ENCODE measurements at places on chromosomes 12 and 14.

GRCh38 chr12:49689785-49690184 is 17.4 kb downstream of the FMNL3 start:
- no peak for DNase-seq

DNA sequence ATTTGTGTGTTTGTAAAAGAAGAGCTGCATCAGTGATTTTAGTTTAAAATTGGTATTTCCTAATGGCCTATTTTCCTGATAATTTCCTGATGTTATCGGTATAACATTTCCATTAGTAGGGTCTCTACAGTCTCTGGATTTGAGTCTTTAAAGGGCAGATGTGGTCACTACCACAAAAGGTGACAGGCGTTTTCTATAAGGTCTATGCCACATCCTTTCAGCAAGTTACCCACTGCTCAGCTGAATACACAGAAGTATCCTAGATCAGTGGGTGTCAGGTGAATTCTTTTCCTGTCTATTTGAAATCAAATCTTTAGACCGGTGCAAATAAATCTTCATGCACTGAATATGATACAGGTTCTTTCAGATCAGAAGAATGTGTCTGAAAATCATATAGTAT is 90.2 kb downstream of the LIN7A start:
- DNase-seq = no peak

GRCh38 chr14:104155513-104155912 is 17.1 kb downstream of the KIF26A start:
- DNase-seq = no peak

GRCh38 chr12:68231229-68231628 is 5.6 kb upstream of the IL26 start:
- no peak for DNase-seq

DNA sequence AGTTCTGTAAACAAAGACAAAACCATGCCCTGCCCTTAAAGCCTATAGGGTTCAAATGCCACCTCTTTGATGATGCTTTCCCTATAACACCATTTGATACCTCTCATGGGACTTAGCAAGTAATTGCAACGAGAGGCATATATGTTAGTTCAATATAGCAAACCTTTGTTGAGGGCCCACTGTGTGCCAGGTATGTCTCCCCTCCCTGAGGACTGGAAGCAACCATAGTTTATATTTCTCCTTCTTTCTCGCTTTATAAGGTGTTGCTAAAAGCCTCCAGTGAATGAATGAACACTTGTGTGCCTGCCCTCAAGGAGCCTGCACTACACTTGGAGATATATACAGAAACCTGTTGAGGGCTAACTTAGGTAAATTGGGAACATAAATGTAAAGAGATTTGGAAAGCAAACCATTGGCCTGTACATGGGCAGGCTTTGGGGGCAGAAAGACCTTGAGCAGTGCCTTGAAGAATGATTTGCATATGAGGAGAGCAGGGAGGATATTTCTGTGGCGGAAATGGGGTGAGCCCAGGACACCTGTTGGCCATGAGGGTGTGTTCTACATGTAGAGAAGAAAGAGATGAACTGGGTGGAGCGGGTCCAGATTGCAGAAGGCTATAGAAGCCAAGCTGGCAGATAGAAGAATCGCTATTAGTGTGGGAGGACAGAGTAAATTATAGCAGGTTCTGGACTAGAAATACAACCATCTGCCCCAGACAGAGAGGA is 1.8 kb upstream of the CKAP4 start:
- no peak for DNase-seq

GRCh38 chr12:130876758-130877157 is 4.9 kb downstream of the RAN start:
- DNase-seq = no peak

DNA sequence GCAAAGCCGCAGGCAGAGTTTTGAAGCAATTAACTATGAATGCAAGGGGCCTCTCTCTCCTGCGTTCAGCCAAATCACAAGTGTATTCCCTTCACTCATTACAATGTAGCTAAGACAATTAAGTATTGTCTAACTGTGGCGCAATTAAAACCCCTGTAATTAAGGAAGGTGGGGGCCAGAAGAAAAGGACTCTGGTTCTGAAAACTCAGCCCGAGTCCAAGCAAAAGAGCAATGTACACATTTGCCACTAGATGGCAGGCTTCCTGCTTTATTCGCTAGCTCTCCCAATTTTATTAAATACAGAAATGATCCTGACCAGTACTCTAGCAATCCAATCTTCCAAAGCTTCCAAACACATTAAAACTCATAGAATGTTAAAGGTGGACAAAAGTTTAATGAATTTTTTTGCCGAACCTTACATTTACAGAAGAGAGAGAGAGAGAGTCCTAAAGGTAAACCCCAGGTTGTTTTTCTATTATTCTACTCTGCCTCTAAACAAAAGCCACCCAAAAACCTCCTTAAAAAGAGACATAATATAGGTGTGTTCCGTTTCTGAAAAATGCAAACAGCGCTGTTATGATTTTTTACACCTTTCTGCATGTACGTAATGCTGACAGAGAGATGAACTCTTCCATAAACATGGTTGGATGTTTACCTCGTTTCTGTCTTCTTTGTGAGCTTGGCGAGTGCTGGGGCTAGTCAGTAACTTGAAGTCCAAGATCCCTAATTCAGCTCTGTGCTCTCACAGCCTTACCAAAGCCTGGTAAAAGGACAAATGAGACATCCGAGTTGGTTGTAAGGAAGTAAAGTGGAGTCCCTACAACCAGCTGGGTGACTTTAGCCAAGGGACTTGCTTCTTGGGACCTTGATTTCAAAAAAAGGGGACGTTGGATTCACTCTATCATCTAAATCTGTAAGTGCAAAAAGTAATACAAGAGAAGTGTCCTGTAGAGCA is 50.9 kb upstream of the VASH1 start:
- no peak for DNase-seq

GRCh38 chr12:97267594-97268202 is 194.9 kb upstream of the RMST start:
- no peak for DNase-seq
